CD4-positive, alpha-beta T cell treated with Interferon gamma for 1 hour (primary cell): ENCODE measurements at places on chromosomes 16 and 17.
A peak's percentile ranks its signal among the peaks of the same experiment; 100 is the strongest.

DNA sequence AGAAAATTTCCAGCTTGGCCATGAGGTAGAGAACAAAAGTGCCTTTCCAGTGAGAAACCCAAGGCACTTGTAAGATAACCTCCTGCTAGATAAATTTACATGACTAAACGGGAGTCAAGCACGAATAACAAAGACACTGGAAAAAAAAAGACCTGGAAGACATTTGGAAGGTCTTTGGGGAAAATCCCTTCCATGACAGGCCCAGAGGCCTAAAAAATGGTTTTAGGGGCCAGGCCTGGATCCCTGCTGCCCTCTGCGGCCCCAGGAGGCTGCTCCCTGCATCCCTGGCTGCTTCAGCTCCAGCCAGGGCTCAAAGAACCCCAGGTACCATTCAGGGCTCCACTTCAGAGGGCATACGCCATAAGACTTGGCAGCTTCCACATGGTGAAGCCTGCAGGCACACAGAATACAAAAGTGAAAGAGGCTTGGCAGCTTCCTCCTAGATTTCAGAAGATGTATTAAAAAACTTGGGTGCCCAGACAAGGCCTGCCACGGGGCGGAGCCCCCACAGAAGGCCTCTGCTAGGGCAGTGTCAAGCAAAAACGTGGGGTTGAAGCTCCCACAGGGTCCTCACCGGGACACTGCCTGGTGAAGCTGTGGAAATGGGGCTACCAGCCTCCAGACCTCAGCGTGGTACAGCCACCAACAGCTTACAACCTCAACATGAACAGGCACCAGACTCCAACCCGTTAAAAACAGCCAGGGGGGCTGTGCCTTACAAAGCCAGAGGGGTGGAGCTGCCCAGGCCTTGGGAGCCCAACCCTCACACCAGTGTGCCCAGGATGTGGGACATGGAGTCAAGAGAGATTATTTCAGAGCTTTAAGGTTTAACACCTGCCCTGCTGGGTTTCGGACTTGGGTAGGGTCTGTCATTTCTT is 77.1 kb downstream of the SDK2 start:
- DNase-seq = peak; percentile 32

GRCh38 chr17:43389046-43389947 is 9.5 kb upstream of the ARL4D start:
- peak; percentile 87 for DNase-seq

GRCh38 chr17:57684711-57685498 is 60.2 kb downstream of the CCDC182 start:
- no peak for DNase-seq

GRCh38 chr16:2777231-2777902 is at the start of gene ELOB:
Gene ELOB, minus strand, starts transcription at chr16:2777280. Its CDS starts 41 bp downstream, at chr16:2777239.
- DNase-seq = peak; percentile 89

DNA sequence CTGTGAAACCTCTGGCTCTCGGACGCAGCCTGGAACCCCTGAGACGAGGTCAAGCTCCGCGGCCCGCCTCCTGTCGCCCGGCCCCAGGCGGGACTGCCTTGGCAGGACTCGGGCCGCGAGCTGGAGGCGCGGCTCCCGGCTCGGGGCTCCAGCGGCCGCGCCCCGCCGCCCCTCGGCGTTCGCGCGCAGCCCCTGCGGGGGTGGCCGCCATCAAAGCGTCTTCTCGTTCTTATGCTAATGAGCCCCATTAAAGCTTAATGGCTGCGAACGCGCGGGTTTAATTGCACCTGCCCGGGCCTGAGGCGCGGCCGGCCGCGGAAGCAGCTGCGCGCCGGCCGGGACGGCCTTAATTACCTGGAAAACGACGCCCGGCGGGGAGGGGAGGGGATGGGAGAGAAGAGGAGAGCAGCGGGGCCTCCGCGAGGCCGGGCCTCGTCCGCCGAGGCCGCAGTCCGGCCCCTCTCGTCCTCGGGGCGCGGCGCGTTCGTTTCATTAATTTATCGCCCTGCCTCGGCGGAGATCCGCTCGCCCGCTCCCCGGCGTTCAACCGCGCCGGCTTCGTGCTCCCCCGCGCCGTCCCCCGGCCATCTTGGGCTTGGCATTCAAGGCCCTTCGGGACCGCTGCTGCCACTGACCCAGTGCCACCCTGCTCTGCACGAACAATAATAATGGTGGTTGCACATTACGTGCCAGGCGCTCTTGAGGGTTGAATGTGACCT is 19.2 kb downstream of the RAI1 start:
- no peak for DNase-seq

- DNase-seq = no peak
These were observed 2.2 kb downstream of the HAGHL start for GRCh38 chr16:728890-729744.

- DNase-seq = no peak
These were observed 344.6 kb downstream of the SOX9 start for GRCh38 chr17:72465191-72466024.

- no peak for DNase-seq
These were observed 41.0 kb upstream of the MRPS23 start for GRCh38 chr17:57890857-57891232.

DNA sequence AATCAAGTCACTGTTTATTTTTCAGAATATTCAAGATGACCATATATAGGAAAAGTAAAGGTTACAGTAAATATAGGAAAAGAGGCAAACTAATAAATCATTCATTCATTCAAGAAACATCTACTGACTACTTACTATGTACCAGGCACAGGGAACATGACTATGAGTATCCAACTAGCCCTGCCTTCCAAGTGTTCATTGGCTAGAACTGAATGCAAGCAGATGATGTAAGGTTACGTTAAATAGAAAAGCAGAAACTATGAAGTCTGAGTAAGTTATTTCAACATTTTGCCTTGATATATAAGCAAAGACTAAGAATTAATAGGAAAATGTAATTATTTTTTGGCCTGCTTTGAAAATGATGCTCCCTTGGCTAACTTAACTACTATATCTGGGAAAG is 36.7 kb downstream of the SPAG9 start:
- DNase-seq = no peak

DNA sequence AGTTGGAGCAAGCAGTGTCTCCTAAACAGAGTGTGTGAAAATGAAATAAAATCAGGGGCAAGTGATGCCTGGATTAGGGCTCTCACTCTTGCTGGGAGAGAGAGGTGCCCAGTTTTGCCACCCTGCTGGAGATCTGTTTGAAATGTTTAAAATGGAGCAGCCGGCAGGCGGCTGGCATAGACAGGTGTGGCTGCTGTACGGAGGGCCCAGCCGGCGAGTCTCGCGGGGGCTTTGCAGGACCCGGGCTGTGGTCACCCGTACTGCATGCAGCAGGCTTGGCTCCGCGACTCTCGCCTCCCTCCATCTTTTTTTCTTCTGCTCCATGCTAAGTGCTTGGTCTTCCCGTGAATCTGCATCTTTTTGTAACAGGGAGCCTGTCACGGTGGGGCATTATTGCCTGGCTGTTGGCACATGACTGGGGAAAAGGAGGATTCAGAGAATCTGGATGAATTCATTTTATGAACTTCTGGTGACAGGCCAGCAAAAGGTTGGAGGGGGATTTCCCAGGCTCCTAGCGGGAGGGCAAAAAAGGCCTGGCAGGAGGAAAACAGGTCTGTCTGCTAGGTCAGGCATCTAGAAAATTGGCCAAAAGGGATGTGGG is 1.8 kb downstream of the ZNRF1 start:
- DNase-seq = no peak

GRCh38 chr17:34370997-34371395 is 8.0 kb upstream of the CCL1 start:
- DNase-seq = no peak

- DNase-seq = no peak
These were observed 41.2 kb downstream of the NFATC3 start for GRCh38 chr16:68126395-68126794.

DNA sequence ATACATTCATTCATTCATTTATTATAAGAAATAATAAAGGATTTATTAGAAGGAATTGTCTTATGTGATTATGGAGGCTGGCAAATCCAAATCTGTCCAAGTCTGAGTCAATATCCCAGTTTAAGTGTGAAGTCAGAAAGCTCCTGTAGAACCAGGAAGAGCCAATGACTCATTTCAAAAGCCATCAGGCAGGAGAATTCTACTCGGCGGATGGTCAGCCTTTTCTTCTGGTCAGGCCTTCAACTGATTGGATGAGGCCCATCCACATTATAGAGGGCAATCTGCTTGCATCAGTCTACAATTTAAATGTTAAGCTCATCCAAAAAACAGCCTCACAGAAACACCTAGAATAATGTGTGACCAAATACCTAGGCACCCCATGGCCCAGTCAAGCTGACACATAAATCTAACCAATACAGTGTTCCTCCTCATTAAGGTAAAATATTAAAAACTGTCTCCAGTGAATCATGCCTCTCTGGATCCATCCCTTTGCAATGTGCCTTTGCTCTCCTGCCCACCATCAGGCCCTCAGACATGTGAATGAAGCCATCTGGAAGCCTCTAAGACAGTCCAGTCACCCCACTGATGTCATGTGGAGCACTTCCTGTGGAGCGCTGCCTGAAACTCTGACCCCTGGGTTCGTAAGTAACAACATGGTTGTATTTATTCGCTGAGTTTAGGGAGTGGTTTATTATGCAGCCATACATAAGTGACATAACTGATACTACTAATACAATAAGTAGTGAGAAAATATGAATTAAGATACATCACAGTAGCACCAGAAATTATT is 69.2 kb upstream of the WSB1 start:
- DNase-seq = no peak
